ENCODE measurements at places on chromosomes 5 and 9.
A peak's percentile ranks its signal among the peaks of the same experiment; 100 is the strongest.

- peak; percentile 71 for DNase-seq
Observed at GRCh38 chr9:126781186-126782052, 23.4 kb upstream of the ZBTB43 start.

GRCh38 chr9:36873247-36873875 is 160.7 kb downstream of the PAX5 start:
- peak; percentile 60 for DNase-seq

- no peak for DNase-seq
Observed at GRCh38 chr5:1883120-1883924, 597 bp upstream of the IRX4 start.

DNA sequence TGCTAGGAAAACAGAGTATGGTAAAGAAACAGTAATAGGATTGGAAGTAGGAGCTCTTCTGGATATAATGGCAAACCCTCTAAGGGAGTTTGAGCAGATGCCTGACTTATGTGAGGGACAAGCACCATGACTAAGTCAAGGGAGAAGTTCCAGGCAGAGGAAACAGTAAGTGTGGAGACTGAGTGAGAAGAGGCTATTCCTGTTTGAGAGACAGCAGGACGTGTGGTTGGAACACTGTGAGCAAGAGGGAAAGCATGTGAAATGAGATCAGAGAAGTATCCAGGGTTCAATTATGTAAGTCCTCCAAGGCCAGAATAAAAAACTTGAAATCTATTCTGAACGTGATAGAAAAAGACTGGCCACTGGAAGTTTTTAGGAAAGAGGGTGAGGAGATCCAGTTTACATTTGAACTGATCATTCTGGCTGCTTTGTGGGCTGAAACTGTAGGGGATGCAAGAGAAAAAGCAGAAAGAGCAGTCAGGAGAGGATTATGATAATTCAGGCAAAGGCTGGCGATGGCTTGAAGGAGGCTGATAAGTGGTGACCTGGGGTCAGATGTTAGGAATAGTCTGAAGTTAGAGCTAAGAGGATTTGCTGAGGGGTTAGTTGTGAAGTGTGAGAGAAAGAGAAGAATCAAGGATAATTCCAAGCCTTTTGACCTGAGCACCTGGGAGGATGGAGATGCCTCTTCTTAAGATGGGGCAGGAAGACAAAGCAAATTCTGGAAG is 19.2 kb downstream of the DMAC1 start:
- DNase-seq = peak; percentile 32

- no peak for DNase-seq
Observed at GRCh38 chr9:1400983-1401382, 350.8 kb downstream of the DMRT2 start.

GRCh38 chr5:172722327-172722815 is 48.6 kb downstream of the DUSP1 start:
- no peak for DNase-seq

DNA sequence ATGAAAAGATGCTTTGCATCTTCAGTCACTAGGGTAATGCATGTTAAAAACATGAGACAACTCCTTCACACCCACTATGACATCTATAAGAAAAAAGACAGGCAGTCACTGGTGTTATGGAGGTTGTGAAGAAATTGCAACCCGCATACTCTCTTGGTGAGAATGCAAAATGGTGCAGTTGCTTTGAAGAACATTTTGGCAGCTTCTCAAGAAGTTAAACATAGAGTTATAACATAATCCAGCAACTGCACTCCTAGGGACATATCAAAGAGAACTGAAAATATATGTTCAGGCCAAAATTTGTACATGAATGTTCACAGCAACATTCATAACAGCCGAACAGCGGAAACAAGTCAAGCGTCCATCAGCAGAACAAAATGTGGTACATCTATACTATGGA is 46.3 kb upstream of the TBC1D9B start:
- no peak for DNase-seq

- peak; percentile 93 for DNase-seq
Observed at GRCh38 chr9:14365670-14366069, 51.7 kb upstream of the NFIB start.

DNA sequence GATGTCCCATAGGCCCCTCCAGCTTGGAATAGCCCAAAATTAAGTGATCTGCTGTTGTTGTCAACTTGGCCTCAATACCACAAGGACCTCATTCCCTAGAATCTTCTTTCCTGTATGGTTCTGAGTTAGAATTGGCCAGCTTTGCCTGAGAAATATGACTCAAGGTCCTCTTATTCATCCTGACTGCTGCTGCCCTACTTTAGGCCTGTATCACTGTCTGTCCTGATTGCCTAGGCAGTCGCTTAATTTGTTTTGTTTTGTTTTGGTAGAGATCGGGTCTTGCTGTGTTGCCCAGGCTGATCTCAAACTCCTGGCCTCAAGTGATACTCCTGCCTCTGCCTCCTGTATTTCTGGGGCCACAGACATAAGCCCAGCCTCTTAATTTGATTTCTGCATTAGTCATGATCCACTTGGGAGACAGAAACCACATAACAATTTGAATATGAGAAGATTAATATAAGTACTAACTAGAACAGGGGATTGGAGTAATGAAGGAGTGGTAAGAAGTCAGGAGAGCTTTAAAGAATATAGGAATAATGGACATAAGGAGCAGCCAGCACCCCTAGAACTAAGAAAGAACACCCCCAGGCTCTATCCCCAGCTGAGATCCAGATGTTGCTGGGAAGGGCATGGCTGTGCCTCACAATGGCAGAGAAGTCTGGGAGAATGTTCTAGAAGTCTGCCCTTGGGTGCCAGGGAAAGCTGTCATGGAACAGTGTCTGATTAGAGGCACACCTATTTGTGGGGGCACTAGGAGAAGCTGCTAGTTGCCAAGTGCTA is 4.6 kb downstream of the TEX53 start:
- peak; percentile 40 for DNase-seq

GRCh38 chr9:90906316-90907055 is 104.9 kb downstream of the SYK start:
- DNase-seq = no peak

DNA sequence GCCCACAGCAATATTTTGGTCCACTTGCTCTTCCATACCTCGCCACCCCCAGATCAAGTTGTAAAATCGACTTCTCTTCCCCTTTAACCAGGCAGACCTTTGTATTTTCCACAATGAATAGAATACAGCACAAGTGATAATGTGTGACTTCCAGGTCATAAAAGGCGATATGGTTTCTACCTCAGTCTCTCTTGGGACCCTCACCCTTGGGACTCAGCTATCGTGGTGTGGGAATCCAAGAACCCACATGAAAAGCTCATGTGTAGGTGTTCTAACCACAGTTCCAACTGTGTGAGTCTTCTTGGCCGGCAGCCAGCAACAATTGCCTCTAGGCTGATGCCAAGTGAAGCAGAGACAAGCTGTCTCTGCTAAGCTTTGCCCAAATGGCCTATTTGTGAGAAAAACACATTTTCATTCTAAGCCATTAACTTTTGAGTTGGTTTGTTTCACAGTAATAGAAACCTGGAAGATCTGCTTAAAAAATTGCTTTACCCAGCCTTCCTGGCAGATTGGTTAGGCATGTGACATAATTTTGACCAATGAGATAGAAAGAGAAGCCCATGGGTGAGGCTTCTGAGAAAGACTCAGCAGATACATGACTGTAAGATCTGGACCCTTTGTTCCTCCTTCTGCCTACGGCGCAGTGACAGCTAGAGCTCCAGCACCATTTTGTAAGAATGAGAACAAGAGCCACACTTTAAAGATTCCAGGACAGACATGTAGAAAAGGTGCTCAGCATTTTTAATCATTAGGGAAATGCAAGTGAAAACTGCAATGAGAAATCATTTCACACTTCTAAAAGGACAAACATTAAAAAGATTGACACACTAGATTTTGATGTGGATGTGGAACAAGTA is 18.3 kb upstream of the MLLT3 start:
- DNase-seq = peak; percentile 27

- no peak for DNase-seq
Observed at GRCh38 chr9:124251204-124251603, 6.5 kb upstream of the NEK6 start.

- no peak for DNase-seq
Observed at GRCh38 chr5:56616454-56617160, 198.7 kb upstream of the MAP3K1 start.

DNA sequence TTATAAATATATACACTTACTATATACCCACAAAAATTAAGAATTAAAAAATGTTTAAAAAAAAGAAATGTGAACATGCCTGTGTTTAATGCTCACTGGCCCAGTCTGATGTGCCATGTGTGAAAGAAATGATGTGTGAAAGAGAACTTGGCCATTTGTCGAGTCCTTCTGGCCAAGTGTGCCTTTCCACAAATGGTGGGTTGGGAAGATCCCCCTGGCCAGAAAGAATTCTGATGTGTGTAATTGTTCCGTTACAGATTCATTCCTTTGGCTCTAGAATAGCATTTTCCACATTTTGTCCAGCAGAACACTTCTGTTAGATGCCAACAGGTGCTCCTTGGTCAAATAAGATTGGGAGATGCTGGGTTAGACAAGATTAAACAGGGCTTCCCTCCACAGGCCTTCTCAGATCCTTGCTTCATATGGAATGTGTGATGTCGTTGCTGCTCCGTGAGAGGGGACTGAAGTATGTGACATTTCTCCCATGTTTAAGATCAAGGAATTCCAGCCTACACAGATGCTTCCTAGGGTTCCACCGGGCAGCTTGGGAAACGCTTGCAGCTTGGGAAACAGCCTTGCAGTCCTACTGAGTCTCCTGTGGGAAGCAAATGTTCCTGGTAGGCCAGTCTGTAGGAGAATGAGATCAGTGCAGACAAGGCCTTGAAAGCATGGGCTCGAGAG is 32.1 kb downstream of the GDNF start:
- DNase-seq = no peak

GRCh38 chr9:71355884-71356283 is 234.5 kb upstream of the TRPM3 start:
- no peak for DNase-seq

- DNase-seq = no peak
Observed at GRCh38 chr5:146013761-146014160, 77.4 kb downstream of the SH3RF2 start.

DNA sequence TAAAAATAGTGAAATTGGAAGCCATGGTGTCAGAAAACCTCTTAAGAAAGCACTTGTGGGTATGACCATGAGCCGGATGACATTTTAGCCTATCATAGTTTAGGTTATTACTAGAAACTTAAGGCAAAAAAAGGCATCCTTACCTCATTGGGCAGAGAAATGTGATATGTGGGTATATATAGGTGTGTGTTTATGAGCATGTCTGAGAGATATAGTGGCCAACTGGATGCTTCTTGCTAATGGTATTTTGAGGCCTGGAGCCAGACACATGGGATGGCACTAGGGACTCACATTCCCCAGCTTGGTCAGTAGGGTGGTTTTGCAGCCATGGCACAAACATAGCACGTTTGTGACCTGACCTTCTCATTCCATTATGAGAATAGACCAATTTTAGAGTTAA is 295.6 kb upstream of the MEF2C start:
- no peak for DNase-seq

DNA sequence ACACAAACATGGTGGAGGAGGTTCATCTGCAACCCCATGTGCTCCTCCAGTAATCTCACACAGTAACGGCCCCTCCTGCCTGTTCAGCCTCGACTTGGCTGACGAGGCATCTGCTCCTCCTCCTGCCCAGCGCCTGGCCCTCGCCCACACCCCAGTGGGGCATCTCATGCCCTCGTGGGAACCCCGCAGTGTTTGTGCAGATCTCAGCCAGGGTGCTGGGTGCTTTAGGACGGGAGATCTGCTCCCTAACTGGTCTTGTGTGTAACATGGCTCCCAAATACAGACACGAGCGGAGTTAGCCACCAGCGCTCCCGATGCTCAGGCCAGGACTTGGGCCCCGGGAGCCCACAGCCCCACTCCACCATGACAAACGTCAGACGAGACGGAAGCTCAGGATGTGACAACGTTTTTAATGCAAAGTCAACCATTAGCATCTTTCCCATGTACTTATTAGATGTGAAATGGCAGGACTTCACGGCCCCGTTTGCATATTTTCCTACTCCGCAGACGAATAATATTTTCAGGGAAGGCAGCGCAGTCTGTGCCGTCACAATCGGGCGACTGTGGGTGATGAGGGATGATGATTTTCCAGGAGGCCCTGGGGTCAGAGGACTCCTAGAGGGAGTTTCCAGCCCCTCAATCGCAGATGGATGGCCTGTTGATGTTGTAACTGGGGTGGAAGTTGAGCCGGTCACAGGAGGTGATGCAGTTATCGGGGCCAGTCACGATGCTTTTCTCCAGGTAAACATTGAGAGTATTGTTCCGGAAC is 5.5 kb upstream of the MRPS2 start:
- DNase-seq = no peak

DNA sequence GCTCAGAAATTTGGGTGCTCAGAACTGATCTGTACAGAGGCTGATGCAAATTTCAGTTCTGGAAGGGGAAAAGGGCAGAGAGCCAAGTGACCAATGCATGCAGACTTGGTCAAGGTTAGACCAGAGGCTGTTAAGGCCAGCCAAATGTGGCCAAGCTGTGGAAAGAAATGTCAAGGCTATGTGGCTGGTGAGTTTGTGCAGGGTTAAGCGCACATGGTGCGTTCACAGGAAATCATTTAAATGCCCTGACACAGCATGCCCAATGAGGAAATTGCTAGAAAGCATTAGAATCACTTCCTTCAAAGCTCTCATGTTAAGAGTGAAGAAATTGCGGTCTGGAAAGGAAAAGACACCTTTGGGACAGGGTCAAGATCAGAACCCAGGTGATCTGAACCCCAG is 58.0 kb downstream of the PTPN3 start:
- no peak for DNase-seq

GRCh38 chr5:39158786-39159185 is 60.6 kb downstream of the FYB1 start:
- DNase-seq = no peak

DNA sequence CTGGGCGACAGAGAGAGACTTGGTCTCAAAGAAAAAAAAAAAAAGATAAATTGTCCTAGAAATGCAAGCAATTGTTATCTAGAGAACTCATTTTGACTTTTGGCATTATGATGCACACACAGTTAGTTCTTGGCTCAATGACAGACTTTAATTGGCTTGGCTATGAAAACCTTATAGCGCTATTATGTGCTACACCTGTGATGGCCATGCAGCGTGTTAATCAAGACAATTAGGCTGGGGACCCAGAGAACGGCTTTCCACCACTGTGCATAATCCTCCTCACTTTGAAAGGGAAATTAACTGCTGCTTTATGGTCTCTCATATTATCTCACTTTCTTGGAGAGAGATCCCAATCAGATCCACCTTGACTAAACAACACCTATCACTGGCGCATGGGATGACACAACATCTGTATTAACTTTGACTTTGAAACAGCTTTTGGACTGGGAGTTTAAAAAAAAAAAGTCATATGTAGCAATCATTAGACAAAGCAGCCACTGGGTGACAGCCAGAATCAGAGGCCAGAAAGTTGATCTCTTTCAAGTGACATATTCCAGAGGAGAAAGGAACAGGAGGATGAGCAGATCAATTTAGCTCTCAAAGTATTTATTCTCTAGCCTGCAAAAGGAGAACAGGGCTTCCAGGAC is 132.5 kb downstream of the PPP2R2B start:
- no peak for DNase-seq

DNA sequence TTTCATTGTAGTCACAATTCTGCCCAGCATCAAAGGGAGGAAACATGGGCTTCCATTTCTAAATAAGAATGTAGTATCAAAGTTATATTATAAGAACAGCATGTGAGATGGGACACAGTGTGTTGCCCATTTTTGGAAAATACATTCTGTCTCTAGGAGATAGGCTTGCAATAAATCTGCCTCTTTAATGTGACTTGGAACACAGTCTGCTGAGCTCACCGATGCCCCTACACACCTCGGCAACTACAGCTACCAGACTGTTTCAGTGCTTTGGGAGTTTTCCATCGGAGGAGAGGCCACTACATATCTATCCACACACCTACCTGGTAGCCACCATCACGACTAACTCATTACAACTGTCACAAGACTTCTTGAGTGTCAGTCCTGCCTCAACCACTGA is 18.9 kb upstream of the FCHO2 start:
- DNase-seq = no peak

- peak; percentile 83 for DNase-seq
Observed at GRCh38 chr9:73183917-73184861, 32.5 kb downstream of the ANXA1 start.

Data from fibroblast of the aortic adventitia (primary cell).